Activated CD8-positive, alpha-beta T cell treated with anti-CD3 and anti-CD28 coated beads, Interleukin-2, amount 10 ng/mL, durations not matched to agents 7 days and 5 days (primary cell): ENCODE measurements at places on chromosomes 12 and 14. TPM values are rescaled to one million over a fixed set of nuclear protein-coding genes. Genes with fewer than 3 reads are reported as not detected.

DNA sequence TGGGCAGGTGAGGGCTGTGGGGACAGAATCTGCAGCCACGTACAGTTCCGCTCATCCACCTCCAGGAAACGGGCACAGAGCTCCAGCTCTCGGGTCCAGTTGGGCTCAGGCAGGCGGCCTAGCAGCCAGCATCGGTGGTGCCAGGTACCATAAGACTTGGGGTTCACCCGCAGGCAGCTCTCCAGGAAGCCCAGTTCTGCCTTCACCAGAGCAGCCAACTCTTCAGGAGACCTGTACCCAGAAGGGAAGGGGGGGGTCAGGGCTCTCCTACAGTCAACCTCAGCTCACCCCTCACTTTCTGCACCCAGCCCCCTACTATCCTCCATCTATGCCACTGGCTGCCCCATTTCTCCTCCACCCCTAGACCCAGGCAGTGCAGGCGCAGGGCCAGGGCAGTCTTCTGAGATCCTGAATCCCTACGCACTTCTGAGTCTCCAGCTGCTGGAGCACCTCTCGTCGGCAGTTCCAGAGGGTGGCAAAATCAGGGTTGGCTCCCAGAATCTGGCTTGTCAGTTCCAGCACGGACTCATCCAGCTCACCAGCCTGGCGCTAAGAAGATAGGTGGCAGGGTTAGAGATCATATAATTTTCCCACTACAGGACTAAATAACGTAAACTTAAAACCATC lies 1.4 kb downstream of the RABGGTA start:
- peak overlapping the region; percentile 91 for H3K27ac ChIP-seq
- no peak for DNase-seq
- peak overlapping the region; percentile 90 for H3K4me3 ChIP-seq

- no peak overlapping the region for H3K4me3 ChIP-seq
- DNase-seq = no peak
- no peak overlapping the region for H3K27ac ChIP-seq
- H3K4me1 ChIP-seq = no peaks in the 10 kb centered on the region
- H3K27me3 ChIP-seq = no peaks in the 10 kb centered on the region
- H3K36me3 ChIP-seq = no peaks in the 10 kb centered on the region
Measured at GRCh38 chr12:26372866-26373265, 177.5 kb downstream of the SSPN start.

GRCh38 chr12:112527082-112527481 lies 108.3 kb downstream of the PTPN11 start:
- no peak overlapping the region for H3K4me3 ChIP-seq
- no peaks in the 10 kb centered on the region for H3K36me3 ChIP-seq
- no peak overlapping the region for H3K27ac ChIP-seq
- no peaks in the 10 kb centered on the region for H3K4me1 ChIP-seq
- H3K27me3 ChIP-seq = no peaks in the 10 kb centered on the region
- DNase-seq = no peak

Gene INHBE
- not detected for total RNA-seq
